Myocyte (in vitro differentiated cells): ENCODE measurements at places on chromosomes 2 and 18. TPM values are rescaled to one million over a fixed set of nuclear protein-coding genes. Genes with fewer than 3 reads are reported as not detected.
A peak's percentile ranks its signal among the peaks of the same experiment; 100 is the strongest.

Gene ARHGAP28
- total RNA-seq: 14.7 and 17.8 TPM in 2 replicates

- DNase-seq: no peak
Measured at GRCh38 chr2:221973902-221974301, 324.9 kb downstream of the PAX3 start.

Gene FBXO15
- total RNA-seq: 0.83 and 0.91 TPM in 2 replicates

DNA sequence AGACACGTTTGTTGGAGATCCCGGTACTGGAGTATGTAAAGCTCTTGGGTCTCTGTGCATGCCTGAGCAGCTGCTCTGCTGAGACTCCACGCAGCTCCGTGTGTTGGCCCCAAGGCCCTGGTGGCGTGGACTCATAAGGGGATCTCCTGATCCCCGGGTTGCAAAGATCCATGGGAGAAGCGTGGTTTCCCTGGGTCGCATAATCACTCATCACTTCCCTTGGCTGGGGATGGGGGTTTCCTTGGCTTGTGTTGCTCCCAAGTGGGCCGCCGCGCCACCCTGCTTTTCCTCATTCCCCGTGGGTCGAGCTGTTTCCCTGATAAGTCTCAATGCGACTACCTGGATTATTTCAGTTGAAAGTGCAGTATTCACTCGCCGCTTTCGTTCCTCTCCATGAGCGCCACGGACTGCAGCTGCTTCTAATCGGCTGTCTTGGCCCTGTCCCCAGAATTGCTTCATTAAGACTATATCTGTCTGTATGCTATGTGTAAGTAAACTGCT is 76.0 kb downstream of the EPC2 start:
- DNase-seq: no peak

Gene ELOA2
- not detected in 2 replicates for total RNA-seq

DNA sequence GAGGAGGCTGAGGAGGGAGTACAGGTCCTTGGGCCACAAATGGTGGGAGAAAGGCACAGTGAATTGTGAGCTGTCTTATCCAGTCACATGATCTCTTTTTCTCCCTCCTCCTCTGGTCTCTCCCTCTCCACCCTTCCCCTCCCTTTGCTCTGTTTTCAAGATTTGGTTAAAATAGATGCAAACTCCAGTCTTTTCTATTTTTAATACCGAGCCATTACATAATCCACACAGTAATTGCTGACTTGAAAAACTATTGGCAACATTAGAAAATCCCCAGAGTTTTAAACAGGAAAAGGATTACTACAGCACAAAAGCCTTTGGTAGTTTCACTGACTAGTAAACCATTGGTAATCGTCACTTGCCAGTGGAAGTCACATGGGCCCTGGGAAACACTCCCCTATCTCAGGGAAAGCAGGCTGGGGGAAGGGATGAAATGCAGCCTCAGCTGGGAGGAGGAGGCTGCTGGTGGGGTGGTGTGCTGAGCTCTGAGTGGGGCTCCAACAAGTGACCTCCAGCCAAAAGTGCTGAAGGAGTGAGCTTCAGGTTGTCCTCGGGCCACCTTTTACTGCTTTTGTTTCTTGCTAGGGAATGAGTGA is 57.4 kb upstream of the PCBP1 start:
- peak; percentile 57 for DNase-seq

DNA sequence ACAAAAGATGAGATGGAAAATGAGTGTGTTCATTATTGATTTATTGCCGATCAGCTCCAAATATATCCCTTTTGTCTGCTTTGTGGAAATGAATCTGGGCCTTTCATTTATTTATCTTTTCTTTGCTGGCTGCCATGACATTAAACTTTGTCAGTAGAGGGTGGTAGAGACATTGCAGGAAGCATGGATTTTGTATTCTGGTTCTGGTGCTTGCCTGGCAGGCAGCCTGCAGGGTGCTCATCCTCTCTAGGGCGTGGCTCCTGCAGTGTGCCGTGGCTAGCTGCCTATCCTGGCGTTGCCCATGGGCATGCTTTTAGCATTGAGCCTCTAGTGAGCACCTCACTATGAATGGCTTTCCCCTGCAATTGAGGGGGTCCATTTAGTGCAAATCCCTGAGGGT is 593.1 kb downstream of the RNF144A start:
- DNase-seq: no peak

Gene ADD2
- not detected in 2 replicates for total RNA-seq

- DNase-seq: peak; percentile 5
Measured at GRCh38 chr2:178101321-178102079, 10.7 kb upstream of the RBM45 start.

GRCh38 chr2:41940060-41940744 is 107.6 kb upstream of the PKDCC start:
- no peak for DNase-seq

Gene OBSL1
- 159 and 173 TPM in 2 replicates for total RNA-seq

Gene GALR1
- not detected in 2 replicates for total RNA-seq

DNA sequence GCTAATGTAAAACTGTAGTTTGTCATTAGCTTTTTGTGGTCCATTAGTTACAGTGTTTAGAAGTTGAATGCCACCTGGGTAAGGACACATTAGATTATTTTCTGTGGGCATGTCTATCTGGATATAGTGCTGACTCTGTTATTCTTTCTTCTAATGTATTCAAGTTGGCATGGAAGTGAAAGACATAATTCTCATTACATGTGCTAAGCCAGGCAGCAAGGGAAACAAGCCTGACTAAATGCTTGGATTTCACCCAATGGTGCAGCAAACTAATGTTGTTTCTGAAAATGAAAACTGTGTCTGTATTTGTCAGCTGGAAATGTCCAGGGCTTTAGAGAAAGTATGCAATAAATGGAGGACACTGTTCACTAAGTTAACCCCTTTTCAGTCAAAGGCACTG is 100.7 kb downstream of the NUP35 start:
- peak; percentile 24 for DNase-seq

DNA sequence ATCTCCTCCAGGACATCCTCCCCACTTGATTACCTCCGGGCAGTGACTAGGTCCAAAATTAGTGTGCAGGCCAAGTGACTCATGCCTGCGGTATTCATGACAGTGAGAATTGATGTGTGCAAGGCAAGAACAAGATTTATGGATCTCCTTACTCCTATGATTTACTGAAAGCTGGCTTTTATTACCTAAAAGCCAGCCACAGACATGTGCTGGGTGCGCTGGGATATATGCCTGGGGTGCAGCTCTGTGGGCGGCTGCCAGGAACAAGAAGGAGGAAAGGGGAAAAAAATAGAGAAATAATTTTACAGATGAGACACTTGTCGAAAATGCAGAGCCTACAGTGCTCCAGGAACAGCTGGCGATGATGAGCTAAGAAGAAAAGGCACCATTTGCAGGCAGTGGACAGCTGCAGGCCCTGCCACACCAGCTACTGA is 359.3 kb downstream of the CMPK2 start:
- DNase-seq: peak; percentile 64

- DNase-seq: peak; percentile 16
Measured at GRCh38 chr2:147364597-147364996, 480.2 kb upstream of the ACVR2A start.

DNA sequence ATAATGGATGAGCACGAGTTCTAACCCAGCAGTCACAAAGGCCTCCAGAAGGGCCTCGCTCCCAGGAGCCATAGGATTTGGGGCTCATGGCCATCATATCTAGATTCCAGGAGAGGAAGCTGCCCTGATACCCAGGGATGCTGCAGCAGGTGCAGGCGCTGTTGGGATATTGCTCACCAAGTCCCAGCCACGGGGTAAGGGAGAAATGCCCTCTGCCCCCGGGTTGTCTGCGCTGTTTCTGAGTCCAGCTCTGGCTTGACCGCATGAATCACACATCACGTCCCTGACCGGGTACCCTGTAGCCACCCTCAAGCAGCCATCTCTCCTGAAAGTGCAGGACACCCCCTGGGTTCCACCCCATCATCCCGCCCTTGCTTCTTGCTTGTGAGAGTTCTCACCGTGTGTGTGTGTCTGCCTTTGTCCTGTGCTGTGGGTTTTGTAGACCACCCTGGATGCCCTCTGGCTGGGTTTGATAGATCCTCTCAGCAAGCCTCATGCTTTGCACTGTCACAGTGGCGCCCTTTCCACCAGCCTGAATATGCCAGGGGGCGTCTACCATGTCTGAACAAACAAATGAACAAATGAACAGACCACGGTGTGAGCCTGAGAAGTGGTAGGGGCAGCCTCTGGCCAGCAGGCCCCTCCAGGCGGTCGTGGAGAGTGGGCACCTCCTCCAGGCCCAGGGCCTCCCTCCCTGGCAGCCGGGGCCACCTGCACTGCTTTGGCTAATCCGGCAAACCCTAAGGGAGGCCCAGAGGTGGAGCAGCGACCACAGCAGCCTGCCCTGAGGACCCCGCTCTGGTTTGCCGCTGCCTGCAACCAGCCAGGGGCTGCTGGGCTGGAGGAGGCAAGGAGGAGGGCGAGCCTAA is 32.1 kb downstream of the ADRA2B start:
- no peak for DNase-seq

GRCh38 chr2:23862716-23863426 is 64.1 kb downstream of the ATAD2B start:
- DNase-seq: no peak

Gene HAUS1
- 9.2 and 18.1 TPM in 2 replicates for total RNA-seq

DNA sequence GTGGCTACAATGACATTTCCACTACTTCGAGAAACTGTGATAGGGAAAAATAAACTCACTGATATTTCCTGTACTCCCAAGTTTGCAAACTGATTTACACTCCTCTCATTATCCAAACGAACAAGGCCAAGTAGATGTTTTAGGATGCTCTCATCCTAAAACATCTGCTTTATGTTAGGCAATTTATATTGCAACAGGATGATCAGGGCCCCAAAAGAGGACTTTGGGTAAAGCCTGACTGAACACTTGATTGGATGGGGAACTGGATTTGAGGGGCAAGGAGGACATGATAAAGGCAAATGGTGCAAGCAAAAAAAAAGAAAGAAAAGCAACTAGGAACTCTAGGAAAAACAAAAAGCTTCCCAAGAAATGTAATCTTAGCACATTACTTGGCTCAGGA is 2.1 kb upstream of the HES6 start:
- no peak for DNase-seq

DNA sequence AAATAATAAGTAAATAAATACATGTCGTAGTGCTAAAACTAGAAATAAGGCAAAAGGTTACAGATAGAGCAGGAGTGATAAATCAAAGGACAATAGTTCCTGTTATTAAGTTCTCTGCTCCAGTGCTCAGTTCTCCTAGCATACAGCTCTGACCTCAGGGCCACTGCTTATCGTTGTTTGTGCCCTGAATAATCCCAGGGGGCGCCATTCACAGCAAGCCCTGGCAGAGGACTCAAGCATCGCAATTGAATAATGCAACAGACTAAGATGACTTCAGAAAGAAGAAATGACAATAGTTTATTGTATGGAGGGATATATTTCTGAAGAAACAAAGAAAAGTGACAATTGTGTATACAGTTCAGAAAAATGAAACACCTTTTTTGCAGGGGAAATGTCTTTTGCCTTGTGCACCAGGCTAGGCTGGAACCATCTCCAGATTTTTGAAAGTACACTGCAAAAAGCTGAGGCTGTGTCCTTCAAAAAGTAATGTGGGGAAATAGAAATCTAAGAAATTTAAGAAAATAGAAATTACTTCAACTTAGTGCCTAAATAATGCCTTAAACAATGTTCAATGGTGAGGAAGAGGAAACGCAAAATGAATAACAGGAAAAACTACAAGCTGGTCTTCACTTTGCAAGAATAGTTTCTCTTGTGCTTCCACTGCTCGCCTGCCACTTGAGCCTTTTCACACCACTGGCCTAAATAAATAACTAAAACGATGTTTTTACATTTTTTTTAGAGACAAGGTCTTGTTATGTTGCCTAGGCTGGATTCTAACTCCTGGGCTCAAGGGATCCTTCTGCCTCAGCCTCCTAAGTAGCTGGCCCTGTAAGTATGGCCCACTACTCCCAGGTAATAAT is 19.0 kb upstream of the CCNYL1 start:
- DNase-seq: no peak

- DNase-seq: no peak
Measured at GRCh38 chr18:5628512-5629255, 84.9 kb upstream of the EPB41L3 start.

Gene PARD6G
- 0.94 and 2.3 TPM in 2 replicates for total RNA-seq

GRCh38 chr2:97661927-97662326 is 1.9 kb downstream of the ACTR1B start:
- no peak for DNase-seq

DNA sequence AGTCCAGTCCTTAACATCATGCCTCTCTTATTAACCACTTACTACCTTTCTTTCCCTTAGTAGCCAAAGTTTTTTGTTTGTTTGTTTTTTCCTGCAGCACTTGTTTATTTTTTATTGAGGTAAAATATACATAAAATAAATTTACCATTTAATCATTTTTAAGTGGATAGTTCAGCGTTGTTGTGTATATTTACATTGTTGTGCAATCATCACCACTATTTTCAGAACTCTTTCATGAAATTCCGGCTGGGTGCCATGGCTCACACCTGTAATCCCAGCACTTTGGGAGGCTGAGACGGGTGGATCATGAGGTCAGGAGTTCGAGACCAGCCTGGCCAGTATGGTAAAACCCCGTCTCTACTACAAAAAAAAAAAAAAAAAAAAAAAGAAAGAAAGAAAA is 38.1 kb upstream of the LHCGR start:
- no peak for DNase-seq

DNA sequence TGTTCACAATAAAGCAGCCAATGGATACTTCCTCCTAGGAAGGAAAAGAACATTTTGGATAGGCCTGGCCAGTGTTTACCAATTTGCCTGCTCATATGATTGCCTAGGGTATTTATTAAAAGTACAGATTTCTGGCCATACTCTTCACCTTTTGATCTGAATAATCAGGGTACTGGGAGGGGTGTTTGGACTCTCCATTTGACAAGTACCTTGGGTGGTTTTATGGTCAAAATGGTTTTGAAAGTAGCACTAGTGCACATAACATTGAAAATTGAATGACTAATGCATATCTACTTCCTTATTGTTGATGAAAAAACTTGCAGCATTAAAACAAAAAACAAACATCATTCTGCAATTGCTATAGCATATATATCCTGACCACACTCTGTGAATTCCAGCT is 333.3 kb upstream of the CDH2 start:
- DNase-seq: no peak

Gene DNAJC5G
- not detected in 2 replicates for total RNA-seq

Gene WDR12
- total RNA-seq: 24.8 and 32.1 TPM in 2 replicates

DNA sequence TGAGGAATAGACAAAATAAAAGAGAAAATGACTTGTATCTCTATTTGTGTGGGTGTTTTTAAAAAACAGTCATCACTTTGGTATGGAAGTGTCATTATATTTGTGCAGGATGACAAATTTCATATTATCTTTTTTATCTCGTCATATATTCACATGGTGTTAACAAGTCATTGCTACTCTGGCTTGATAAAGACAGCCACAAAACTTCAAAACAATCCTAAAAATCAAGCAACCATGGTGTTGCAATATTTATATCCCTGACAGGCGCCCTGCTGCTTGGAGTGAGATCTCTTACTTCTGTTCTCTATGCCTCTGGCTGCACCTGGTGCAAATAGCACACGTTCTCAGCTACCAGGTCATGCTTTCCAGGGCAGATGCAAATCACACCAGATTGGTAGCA is 278.0 kb upstream of the EPHA4 start:
- DNase-seq: peak; percentile 20
